ENCODE measurements at places on chromosomes 6 and 20. TPM values are rescaled to one million over a fixed set of nuclear protein-coding genes. Genes with fewer than 3 reads are reported as not detected.
A peak's percentile ranks its signal among the peaks of the same experiment; 100 is the strongest.

- DNase-seq, result no peak
- no peaks in the 10 kb centered on the region for H3K27me3 ChIP-seq
- H3K4me3 ChIP-seq, result no peak overlapping the region
- H3K4me1 ChIP-seq, result no peaks in the 10 kb centered on the region
- H3K27ac ChIP-seq, result no peak overlapping the region
These were observed 32.8 kb downstream of the TBC1D7 start for GRCh38 chr6:13295576-13295975.

DNA sequence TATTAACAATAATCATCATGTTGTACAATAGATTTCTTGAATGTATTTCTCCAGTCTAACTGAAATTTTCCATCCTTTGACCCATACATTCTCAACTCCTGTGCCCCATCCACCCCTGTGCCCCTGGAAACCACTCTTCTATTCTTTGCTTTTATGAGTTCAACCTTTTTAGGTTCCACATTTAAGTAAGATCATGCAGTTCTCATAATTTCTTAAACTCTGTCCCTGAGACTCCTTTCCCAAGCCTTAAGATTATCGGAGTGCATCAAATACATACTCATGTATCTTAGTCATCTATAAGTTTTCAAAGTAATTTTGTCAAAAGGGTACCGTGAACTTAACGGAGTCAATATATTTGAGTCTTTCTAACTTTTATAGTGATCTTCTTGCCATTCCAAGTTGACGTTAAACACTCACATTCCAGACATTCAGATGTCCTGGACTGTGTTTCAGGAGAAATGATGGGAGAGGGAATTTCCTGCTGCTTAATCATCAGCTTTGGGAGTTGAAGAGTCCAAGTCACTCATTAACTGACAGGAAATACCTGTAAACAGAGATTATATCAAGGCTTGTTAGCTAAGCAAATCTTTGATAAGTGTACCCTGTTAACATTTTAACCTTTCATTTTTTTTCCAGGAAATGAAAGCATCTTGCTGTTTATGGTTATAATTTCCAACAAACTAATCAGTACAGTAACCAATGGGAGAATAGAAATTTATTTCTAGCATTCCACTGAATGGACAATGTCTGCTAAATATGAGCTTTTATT lies 73.3 kb downstream of the ADGRG6 start:
- no peaks in the 10 kb centered on the region for H3K4me1 ChIP-seq
- H3K36me3 ChIP-seq, result no peaks in the 10 kb centered on the region
- no peak overlapping the region for H3K27ac ChIP-seq
- H3K4me3 ChIP-seq, result no peak overlapping the region
- DNase-seq, result no peak

Gene SLC26A8
- total RNA-seq, result not detected

GRCh38 chr6:166949528-166950442 lies 6.6 kb downstream of the RNASET2 start:
- peak overlapping the region; percentile 96 for H3K27ac ChIP-seq
- H3K4me3 ChIP-seq, result peak overlapping the region; percentile 39
- no peak for DNase-seq
- H3K4me1 ChIP-seq, result peaks cover 34% of the 10 kb centered on the region
- peaks cover 4% of the 10 kb centered on the region for H3K36me3 ChIP-seq
- no peaks in the 10 kb centered on the region for H3K27me3 ChIP-seq

DNA sequence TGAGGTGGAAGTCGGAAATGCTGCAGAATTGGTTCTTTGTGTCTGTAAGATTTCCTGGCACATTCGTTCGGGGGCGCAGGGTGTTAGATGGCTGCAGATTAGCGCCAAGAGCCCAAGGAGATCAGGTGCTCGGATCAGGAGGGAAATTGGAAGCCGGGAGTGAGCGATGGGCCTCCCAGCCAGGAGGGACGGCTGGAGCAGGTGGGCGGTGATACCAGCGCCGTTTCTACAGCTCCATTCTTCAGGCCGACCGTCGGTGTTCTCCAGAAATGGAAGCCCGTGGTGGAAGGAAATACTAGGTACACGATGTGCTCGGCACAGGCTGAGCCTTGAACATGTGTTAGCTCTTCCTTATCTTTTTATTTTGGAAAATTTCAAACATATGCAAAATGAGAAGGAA lies 6.5 kb downstream of the SIRPA start:
- H3K27ac ChIP-seq, result no peak overlapping the region
- DNase-seq, result no peak
- H3K4me3 ChIP-seq, result no peak overlapping the region
- H3K27me3 ChIP-seq, result no peaks in the 10 kb centered on the region
- no peaks in the 10 kb centered on the region for H3K36me3 ChIP-seq

Gene DAAM2
- total RNA-seq, result not detected

Gene HTR1E
- not detected for total RNA-seq

GRCh38 chr20:24773751-24774201 lies 175.3 kb upstream of the CST7 start:
- H3K4me1 ChIP-seq, result no peaks in the 10 kb centered on the region
- H3K27me3 ChIP-seq, result no peaks in the 10 kb centered on the region
- no peaks in the 10 kb centered on the region for H3K36me3 ChIP-seq

Measured in T-cell (primary cell).